ENCODE measurements at places on chromosomes 6 and 20.
A peak's percentile ranks its signal among the peaks of the same experiment; 100 is the strongest.

DNA sequence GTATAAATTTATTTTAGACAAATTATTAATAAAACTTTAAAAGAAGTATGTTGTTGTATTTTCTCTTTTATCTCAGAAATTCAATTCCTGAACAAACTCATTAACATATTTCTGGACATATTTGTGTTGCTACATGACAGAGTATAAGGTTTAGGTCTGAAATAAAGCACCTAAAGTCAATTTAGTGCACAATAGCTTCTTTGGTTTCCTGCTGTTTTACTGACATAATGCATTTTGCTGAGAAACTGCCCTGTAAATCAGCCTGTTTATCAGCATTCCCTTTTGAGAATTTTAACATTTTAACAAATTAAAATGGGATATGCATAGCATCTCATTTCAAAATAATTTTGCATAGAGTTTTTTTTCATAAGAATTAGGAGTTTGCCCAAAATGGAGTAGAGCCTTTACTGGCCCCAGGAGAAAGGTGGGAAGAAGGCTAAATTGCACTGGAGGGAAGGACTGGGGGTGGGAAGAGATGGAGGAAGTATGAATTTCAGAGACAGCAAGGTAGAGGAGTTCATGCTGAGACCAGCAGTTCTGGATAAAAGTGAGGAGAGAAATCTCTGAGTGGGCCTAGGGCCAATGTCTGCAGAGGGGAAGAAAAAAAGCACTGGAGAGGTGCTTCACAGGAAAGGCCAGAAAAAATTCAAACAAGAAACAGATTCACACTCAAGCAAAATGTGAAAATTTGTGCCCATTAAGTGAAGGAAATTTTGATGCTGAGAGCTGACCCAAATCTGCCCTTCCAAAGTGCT is 324.2 kb upstream of the HSF2 start:
- DNase-seq, result no peak

DNA sequence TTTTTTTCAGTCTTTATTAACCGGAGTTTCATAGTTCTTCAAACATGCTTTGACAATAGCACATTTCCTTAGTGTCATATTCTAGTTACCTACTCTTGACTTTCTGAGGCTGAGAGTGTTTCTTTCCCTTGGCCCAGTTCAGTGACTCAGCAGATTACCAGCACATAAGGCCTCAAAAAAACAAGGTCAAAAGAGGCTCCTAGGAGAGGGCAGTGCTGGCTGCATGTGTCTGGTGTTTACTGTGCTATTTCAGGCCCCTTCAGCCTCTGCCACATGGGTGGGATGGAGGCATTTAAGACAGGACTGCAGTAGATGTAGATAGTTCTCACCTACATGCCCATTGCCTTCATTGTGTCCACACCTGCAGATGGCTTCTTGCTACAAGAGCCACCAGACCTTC is 198.2 kb upstream of the SSTR4 start:
- no peak for DNase-seq

DNA sequence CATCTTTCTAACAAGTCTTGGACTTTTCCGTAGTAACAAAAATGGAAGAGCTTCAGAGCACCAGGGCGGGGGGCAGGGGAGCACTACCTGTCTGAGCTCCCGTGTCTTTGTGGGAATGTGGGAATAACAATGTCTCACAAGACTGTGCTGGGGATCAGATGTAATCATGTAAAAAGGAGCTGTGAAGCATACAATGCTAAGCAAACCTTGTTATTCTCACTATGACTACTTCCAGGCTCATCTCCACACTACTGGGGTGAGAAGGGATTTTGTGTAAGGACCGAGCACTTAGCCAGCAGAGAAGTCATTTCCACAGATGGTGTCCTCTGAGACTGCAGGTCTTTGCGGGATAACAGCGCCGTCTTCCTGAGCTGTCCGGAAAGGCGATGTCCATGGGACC is 27.1 kb downstream of the PRR18 start:
- no peak for DNase-seq

GRCh38 chr20:47501482-47502270 is at the start of gene NCOA3:
Gene NCOA3, plus strand, starts transcription at chr20:47501887. Its CDS starts 120,361 bp downstream, at chr20:47622248.
- DNase-seq, result peak; percentile 95

DNA sequence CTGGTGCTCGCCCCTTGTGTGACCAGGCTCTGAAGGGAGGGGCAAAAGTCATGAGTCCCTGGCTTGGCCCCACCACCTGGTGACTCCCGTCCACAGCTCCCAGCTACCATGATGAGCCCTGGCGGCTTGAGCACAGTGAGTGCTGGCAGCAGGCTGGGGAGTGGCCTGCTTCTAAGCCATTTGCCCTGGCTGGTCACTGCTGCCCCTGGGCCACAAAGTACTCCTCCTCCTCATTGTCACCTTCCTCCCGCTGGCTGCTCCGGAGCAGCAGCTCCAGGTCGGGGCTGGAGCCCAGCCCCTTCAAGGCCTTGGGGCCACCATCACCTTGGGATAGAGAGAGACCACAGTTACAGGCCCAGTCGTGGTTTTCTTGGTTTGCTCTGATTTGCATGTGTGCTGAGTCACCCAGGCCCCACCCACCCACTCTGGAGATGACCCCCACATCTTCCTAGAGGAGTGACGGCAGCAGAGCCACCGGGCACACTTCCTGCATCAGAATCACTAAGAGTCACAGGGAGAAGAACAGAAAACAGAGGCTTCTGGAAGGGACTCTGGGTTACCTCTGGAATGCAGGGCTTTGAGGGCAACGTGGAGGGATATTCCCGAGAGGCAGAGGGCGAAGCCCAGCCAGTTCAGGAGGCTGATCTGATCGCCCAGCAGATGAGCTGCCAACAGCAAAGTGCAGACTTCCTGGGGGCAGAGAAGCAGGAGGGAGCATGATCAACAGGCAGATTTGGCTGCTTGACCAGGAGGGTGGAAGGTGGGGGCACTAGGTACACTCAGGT is 42.1 kb upstream of the CDH22 start:
- no peak for DNase-seq

DNA sequence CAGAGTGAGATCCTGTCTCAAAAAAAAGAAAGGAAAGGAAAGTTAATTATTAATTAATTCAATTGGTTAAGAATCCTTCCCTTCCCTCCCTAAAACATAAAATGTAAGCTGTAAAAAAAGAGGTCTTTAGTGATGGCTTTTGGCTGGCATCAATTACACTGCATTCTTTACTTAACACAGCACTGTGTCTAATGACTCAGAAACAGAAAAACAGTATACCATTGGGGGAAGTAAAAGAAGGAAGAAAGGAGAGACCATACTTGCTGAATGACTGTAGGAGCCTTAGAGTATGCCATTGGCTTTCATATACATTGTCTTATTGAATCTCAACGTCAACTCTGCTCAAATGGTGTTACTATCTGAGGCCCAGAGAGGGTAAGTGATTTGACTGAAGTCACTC is 18.3 kb upstream of the CITED2 start:
- DNase-seq, result no peak

DNA sequence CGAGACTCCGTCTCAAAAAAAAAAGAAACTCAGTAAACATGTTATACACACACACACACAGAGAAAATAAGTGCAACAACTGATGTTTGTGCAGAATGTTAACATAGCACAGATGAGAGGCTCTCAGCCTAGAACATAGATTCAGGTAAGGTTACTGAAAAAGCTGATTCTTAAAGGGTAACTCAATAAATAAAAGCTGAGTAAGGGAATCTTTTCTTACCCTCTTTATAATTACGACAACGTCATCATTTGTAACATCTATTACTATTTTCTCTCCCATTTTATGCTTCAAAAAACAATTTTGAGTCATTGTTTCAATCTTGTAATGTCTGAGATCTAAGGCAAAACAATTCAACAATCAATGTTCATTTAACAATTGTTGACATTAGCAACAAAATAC is 644.8 kb downstream of the RFPL4B start:
- no peak for DNase-seq
